Ovary (tissue), 10 donors: ENCODE measurements at places on chromosomes 12 and 14. TPM values are rescaled to one million over a fixed set of nuclear protein-coding genes. Genes with fewer than 3 reads are reported as not detected.

The HCAR2 gene
- total RNA-seq = not detected

The CLEC7A gene
- 3.5 TPM for total RNA-seq

The KRT79 gene
- not detected for total RNA-seq

The OR4E2 gene
- not detected for total RNA-seq

The KRT82 gene
- not detected for total RNA-seq

The ESPL1 gene
- 1.6 TPM for total RNA-seq

The CIROP gene
- total RNA-seq = not detected

The DYRK2 gene
- total RNA-seq = 10.1 TPM

The HNF1A gene
- total RNA-seq = not detected

The BIN2 gene
- total RNA-seq = 2.0 TPM

The KRT73 gene
- total RNA-seq = not detected

The RASSF9 gene
- total RNA-seq = 0.56 TPM

The CFAP251 gene
- total RNA-seq = 9.3 TPM

The KLRC3 gene
- not detected for total RNA-seq

The ADAM21 gene
- total RNA-seq = not detected

The JAG2 gene
- total RNA-seq = 7.6 TPM

The ATP5MC2 gene
- 267 TPM for total RNA-seq

The OVCH1 gene
- total RNA-seq = not detected

The TAS2R30 gene
- 7.0 TPM for total RNA-seq

The IL26 gene
- not detected for total RNA-seq

The SYNE2 gene
- 262 TPM for total RNA-seq

The LRRIQ1 gene
- 2.3 TPM for total RNA-seq

The PLD4 gene
- total RNA-seq = 1.6 TPM

The TTC5 gene
- total RNA-seq = 14.7 TPM

The C12orf76 gene
- total RNA-seq = 15.3 TPM

The NYNRIN gene
- 22.5 TPM for total RNA-seq

The GPRC5D gene
- not detected for total RNA-seq
